IMR-90 (cell line): ENCODE measurements at places on chromosomes 11 and 22. TPM values are rescaled to one million over a fixed set of nuclear protein-coding genes. Genes with fewer than 3 reads are reported as not detected.

The MPZL3 gene
- total RNA-seq = 0.36 and 0.56 TPM in 2 replicates

The RPL3 gene
- 2,871 and 3,750 TPM in 2 replicates for total RNA-seq

GRCh38 chr11:20489948-20490347 is 102.4 kb downstream of the PRMT3 start:
- no peak for DNase-seq

DNA sequence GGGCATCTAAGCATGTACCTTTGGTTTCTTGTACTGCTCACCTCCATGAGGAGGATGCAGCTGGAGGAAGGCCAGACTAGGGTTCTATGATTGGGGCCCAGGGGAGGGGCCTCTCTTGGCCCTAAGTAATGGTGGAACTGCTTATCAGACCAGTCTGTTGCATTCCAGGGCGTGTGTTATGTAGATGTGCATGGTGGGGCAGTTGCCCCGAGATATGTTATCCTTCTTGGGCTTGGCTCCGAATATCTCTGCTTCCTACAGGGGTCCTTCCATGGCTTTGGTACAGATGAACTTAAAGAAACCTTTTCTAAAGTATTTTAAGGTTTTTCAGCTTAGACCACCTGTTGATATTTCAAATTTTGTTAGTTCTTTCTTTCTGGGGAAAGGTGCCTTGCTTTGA is 126.0 kb downstream of the SWAP70 start:
- no peak for DNase-seq

GRCh38 chr22:29702000-29702930 is 17.5 kb upstream of the CABP7 start:
- DNase-seq = peak; percentile 11

DNA sequence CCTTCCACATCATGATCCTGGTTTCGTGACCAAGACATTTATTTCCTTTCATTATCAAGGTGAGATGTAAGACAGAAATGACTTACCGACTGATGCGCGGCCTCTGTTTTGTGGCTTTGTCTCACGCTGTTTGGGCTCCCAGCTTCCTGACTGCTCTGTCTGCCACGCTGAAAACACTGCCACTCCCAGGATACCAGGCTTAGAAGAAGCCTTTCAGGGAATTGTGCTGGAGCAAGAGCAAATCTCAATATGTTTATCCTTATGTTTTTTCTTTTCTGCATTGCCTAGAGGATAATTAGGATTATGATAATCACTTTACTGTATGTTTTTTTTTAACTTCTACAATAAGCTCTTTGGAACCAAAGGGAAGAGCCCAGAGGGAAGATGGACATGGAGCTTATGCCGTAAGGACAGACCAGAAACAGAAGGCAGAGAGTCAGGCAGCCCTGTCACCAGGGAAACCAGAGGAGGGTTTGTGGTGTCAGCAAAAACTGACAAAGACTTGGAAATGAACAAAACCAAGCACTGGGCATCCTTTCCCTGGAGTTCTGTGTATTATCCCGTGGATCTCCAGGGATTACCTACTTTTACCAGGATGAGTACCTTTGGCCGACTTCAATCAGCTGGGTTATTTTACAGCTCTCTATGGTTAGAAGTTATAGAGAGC is 68.2 kb upstream of the ISX start:
- no peak for DNase-seq

DNA sequence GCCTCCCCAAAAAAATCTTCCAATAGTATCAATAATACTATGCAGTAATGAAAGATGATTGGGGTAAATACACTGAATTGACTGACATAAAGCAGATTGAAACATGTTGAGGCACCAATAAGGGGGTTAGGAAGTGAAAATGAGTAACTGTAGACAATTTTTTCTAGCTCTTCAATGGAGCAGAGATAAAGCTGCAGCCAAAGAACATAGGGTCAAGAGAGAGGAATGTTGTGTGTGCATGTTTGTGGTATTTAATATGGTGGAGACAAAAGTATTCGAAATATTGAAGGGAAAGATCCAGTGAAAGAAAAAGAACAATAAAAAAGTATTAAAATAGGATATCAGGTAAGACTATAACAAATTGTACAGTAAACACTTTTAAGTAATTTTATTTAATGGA is 450.0 kb upstream of the CCDC179 start:
- peak; percentile 63 for DNase-seq

- no peak for DNase-seq
Measured at GRCh38 chr11:76614471-76615179, 55.9 kb downstream of the LRRC32 start.

DNA sequence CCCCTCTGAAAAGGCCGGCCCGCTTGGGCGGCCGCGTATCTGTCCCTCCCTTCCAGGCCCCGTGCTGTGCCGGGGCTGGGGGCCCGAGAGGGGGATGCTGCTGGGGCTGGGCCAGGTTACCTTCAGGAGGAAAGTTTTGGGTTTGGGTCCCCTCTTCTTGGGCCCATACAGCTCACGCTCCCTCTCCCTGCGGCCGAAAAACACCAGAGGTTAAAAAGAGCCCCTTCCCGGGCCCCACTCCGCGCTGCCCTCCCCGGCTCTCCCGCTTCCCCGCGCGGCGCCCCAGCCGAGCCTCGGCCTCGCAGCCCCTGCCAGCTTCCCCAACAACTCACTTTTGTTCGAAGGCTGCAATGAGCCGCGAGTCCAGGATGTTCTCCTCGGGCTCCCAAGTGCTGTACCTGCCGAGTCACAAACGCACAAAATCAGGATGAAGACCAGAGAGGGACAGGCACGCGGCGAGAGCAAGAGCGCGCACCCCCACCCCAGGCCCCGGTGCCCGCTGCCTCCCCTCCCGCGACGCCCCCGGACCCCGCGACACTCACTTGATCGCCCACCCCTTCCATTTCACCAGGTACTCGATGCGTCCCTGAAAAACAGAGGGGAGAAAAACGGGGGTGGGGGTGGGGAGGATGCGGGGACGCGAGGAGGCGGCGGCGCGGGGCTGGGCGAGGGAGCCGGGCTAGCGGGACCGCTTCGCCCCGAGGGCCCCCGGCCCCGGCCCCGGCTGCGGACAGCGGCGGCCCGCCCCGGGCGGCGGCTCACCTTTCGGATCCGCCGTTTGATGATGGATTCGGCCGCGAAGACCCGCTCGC is 450 bp downstream of the CBX6 start:
- no peak for DNase-seq
